ENCODE measurements at places on chromosomes 1 and 21. TPM values are rescaled to one million over a fixed set of nuclear protein-coding genes. Genes with fewer than 3 reads are reported as not detected.

The SPOCD1 gene
- total RNA-seq: not detected

The NBPF4 gene
- total RNA-seq: not detected

The C1QB gene
- not detected for total RNA-seq

The PDE4DIP gene
- 33.2 TPM for total RNA-seq

The DMRTA2 gene
- not detected for total RNA-seq

Measured in activated B cell treated with CpG ODN at 0.5 μM for 24 hours (primary cell).